ENCODE measurements at places on chromosomes 1 and 21.

DNA sequence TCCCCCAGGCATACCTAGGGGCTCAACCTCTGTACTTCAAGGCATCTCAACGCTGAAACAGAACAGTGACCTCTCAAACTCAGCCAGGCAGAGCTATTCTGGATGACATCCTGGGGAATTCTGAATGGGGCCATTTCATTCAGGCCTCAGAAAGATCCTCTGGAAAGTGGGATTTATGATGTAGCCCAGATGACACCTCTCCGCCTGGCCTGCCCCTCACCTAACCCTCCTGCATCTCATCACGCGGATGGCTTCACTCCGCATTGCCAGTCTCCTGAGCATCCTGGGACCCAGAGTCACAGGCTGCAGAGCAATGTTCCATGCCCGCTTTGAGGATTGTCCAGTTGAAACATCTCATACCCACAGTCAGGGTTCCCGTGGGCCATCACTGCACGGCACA is 1.2 kb downstream of the SPATA46 start:
- no peak for DNase-seq

GRCh38 chr1:85406887-85407533 is 57.9 kb downstream of the DDAH1 start:
- DNase-seq = peak; percentile 54

DNA sequence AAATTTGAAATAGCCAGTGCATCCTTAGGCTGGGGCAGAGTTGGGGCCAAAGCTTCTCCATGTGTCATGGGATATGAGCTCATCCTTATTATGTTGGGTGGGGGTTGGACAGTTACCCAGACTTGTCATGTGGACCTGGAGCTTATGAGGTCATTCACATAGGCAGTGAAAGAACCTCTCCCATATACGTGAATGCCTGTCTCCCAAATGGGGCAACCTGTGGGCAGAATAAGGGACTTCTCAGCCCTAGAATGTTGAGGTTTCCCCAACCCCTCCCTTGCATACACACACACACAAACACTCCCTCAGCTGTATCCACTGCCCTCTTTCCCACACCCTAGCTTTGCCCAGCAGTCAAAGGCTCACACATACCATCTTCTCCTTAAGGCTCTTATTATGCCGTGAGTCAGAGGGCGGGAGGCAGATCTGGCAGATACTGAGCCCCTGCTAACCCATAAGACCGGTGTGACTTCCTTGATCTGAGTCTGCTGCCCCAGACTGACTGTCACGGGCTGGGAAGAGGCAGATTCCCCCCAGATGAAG is 2.3 kb upstream of the IVL start:
- DNase-seq = peak; percentile 37

- no peak for DNase-seq
Observed at GRCh38 chr1:22685591-22686059, 25.0 kb upstream of the EPHB2 start.

DNA sequence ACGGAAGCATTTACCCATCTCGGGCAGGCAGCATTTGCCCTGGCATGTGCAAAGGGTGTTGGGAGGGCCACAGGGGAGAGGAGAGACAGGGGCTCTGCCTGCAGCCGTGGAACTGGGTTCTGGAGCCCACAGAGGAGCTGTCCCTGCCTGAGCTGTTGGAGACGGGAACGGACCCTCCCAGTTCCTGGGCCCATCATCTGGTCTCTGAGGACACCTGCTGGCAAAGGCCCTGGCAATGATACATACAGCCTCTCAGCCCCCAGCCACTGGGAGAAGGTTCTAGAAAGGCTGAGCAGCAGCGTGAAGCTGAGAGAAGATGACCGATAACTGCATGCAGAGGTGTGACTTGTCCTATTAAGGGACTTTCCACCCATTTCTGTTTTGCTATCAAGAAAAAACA is 31.4 kb downstream of the FAAP20 start:
- no peak for DNase-seq

All from HTR-8/SVneo (cell line).